ENCODE measurements at places on chromosomes 4 and X.

DNA sequence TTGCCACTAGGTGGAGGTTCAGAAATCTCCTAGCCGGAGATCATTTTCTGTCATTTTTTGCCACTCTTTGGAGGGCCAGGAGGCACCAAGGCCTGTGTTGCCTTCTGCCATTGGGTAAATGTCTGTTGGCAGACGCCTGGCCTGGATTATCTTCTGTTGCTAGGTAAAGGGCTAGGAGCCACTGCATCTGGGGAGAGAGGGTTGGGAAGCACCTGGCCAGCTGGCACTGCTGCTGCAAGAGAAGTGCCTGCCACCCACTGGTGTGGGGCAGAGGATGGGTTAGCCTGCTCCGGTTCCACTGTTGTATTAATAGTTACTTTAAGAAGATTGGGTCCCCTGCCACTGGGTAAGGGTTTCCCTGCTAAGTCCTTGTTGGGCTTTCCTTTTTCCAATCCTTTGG lies 58.1 kb downstream of the AWAT2 start:
- DNase-seq, result no peak

GRCh38 chr4:164442180-164442579 lies 311.8 kb upstream of the SMIM31 start:
- DNase-seq, result no peak

DNA sequence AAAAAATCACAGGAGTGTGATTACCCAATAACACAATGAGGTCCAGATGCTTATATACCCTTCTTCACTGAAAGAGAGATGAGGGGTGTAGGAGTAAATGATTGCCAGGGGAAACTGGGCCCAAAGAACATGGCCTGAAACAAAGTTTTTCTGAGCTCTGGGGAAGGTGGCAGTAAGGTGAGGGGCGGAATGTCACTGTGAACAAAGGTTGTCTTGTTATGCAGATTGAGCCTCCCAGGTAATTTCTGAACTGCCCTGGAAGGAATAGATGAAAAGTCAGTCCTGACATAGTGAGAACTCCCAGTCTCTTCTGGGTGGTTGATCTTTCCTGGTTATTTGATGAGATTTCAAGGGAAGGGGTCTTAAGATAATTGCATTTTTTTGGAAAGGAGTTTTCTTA lies 2.5 kb upstream of the TMEM47 start:
- no peak for DNase-seq

GRCh38 chr4:142435599-142436235 lies 410.4 kb downstream of the INPP4B start:
- DNase-seq, result peak; percentile 13

- DNase-seq, result no peak
These were observed 84.5 kb downstream of the AREG start for GRCh38 chr4:74529284-74530041.

DNA sequence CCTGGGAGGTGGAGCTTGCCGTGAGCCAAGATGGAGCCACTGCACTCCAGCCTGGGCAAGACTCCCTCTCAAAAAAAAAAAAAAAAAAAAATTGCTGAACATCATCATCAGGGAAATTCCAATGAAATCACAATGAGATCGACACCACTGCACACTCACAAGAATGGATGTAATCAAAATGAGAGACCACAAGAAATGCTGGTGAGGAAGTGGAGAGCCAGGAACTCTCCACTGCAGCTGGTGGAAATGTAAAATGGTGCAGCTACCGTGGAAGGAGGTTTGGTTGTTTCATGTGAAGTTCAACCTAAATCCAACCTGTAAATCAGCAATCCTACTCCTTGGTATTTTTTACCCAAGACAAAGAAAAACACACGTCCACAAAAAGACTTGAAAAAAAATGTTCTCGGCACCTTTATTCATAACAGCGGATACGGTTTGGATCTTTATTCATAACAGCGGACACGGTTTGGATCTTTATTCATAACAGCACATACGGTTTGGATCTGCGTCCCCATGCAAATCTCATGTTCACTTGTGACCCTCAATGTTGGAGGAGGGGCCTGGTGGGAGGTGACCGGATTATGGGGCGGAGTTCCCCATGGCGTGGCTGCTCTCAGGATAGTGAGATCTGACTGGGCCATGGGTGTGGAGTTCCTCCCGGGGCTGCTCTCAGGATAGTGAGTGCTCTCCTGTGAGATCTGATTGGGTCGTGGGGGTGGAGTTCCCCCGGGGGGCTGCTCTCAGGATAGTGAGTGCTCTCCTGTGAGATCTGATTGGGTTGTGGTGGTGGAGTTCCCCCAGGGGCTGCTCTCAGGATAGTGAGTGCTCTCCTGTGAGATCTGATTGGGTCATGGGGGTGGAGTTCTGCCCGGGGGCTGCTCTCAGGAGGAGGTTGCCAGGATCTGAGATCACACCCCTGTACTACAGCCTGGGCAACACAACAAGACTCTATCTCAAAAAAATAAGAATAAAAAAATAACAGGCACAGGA lies 7.7 kb downstream of the GAK start:
- no peak for DNase-seq

- DNase-seq, result no peak
These were observed 3.1 kb downstream of the SRPX2 start for GRCh38 chrX:100647095-100647494.

DNA sequence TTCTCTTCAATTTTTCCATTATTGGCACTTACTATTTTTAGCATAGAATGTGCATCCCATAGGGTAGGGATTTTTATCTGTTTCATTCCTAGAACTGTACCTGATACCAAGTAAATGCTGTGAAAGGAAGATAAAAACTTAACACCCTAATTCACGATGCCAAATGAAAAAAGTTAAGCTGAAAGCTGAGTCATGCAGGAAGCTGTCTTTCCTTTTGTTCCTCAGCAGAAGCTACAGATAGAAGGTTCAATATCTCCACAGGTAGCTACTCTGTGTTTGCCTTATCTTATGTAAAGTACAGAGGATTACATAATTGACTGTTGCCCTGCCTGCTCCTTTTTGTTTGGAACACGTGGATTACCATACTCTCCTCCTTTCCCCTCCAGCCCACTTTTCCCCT lies 77.0 kb downstream of the LRP2BP start:
- no peak for DNase-seq

GRCh38 chrX:40003428-40004245 lies 94.1 kb downstream of the BCOR start:
- DNase-seq, result no peak

- no peak for DNase-seq
These were observed 196.0 kb upstream of the RBPJ start for GRCh38 chr4:26124753-26125321.

DNA sequence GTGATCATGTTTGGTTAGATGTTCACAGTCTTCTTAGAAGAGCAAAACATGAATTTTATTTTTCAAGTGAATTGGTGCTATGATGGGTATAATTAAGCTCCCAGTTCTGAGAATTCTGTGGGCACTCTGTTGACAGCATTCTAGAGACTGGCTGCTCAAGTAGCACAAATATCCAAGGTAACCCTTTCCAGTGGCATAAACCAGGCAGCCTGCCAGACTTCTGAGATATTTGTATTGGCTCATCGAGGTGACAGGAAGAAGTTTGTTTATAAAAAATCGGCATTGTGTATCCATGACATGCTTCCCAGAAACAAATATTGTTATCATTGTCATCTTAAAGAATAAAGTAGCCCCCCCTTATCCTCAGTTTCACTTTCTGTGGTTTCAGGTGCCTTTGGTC lies 28.3 kb downstream of the LANCL3 start:
- no peak for DNase-seq

GRCh38 chrX:107734646-107735045 lies 40.9 kb downstream of the TSC22D3 start:
- no peak for DNase-seq

- peak; percentile 3 for DNase-seq
These were observed 470.2 kb downstream of the PCDH19 start for GRCh38 chrX:99939883-99940232.

DNA sequence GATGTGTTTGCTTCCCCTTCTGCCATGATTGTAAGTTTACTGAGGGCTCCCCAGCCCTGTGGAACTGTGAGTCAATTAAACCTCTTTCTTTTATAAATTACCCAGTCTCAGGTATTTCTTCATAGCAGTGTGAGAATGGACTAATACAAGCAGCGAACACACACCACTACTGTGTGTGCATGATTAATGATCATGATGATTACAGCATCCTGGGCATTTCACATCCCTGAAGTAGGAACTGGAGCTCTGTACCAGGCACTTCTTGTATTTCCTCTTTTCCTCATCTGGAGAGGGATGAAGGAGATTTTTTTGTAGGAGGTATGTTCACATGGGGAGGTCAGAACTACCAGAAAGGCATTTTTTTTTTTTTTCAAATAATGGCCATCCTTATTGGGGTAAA lies 60.8 kb downstream of the PPM1K start:
- no peak for DNase-seq

DNA sequence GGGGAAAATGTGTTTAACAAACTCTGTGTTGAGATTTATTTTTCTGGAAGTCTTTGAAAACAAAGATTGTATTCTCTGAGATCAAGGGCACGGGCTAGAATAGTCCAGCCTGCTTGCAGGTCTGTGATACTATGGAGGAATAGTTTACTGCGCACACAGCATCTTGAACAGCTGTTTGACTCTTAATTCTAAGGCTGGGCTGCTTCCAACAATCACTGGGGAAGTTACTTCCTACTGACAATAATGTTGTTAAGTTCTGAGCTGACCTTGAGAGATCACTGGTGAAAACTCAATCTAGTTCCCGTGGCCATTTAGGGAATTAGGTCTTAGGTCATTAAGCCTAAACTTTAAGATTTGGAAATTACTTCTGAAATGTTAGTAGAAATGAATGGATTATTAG lies 416.1 kb upstream of the FTHL17 start:
- no peak for DNase-seq

DNA sequence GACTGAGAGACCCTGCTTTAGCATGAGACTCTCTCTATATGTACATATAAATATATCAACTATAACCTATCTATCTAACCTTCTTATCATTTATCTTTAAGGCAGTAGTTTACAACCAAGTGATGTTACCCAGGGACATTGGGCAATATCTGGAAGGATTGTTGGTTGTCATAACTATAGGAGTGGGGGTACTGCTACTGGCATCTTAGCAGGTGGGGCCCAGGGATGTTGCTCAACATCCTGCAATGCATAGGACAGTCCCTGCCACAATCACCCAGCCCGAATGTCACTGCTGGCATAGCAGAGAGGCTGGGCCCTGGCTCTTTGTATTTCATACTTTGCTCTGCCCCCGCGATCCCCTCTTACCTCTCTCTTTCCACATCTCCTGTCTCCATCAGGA lies 397.7 kb downstream of the IL15 start:
- DNase-seq, result no peak

- DNase-seq, result no peak
These were observed 24.3 kb downstream of the TBCK start for GRCh38 chr4:106291678-106292077.

DNA sequence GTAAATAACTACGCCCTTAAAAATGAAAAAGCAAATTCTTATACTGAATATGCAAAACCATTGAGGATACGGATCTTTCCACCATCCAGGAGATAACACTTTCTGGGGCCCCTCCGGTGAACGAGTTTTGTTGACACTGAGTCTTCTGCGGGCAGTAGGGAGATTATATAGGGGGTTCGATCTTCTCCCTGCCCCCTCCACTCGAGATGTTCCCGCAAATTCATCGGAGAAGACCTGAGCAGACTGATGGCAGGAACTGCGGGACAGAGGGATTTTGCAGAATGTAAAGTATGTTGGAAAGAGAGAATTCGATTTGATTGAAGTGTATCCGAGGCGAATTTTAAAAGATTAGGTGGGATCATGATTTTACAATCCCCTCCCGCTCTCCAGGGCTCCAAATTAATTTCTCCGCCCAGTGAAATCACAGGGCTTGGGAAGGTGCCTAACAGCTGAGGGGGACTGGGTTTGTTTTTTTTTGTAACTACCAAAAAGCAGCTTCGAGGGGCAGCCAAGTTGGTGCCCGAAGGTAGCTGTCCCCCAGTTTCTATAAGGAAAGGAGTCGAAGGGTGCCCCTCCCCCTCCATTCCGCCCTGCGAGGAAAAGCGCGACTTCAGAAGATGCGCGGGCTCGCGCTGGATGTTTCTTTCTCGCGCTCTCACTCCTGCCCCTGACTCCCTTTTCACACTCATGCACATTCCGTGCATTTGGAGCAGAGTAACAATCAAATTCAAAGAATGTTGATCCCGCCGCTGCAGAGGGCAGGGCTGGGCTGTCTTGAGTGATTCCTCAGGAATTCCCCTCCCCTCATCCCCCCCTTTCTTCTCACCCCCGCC lies 1.2 kb downstream of the TMEM255A start:
- DNase-seq, result no peak

- no peak for DNase-seq
These were observed 55.0 kb downstream of the RPS6KA6 start for GRCh38 chrX:84133023-84133422.

- no peak for DNase-seq
These were observed 118.5 kb downstream of the RBM47 start for GRCh38 chr4:40511036-40511614.

DNA sequence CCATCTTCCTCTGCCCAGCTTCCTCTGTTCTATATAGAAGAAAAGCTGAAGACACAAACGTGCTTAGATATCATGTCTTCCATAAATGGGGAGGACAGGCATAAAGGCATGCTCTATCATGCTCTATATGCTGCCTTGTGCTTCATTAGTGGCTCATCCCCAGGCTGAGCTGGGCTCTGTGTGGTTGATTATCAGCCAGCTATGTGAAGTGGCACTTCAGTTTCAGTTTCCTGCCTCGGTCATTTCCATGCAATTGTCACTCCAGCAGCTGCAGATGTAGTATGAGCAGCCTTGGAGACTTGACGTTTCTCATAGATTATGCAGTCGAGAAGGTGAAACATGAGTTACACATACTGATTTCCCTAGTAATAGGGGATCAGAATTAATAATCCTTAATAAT lies 106.2 kb downstream of the SYTL5 start:
- no peak for DNase-seq

DNA sequence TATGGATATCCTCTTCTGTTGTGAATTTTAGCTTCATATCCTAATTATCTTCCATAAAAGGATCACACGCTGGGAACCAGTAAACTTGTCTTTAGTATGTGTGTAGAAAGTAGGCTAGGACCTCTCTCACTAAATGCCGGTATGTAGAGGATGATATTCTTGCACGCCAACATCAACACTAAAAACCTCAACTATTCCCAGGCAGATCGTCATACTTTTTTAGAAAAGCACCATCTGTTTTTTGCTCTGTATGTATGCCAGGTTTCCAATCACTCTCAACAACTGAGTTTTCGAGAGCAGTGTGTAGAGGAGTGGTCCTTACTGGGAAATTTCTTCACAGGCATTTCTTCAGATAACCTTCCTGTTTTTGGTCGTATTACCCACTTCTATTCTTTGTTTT lies 283.6 kb downstream of the GALNTL6 start:
- DNase-seq, result no peak

- DNase-seq, result no peak
These were observed 60.6 kb downstream of the CHRDL1 start for GRCh38 chrX:110734894-110735541.

- no peak for DNase-seq
These were observed 24.2 kb downstream of the NKX1-1 start for GRCh38 chr4:1381944-1382541.

- no peak for DNase-seq
These were observed 20.6 kb downstream of the SH3D19 start for GRCh38 chr4:151304755-151305154.

- DNase-seq, result no peak
These were observed 79.0 kb downstream of the DIAPH2 start for GRCh38 chrX:96763608-96764007.

GRCh38 chrX:56782791-56783449 lies 53.9 kb downstream of the NBDY start:
- DNase-seq, result no peak
